ENCODE measurements at places on chromosomes 12 and 14.

DNA sequence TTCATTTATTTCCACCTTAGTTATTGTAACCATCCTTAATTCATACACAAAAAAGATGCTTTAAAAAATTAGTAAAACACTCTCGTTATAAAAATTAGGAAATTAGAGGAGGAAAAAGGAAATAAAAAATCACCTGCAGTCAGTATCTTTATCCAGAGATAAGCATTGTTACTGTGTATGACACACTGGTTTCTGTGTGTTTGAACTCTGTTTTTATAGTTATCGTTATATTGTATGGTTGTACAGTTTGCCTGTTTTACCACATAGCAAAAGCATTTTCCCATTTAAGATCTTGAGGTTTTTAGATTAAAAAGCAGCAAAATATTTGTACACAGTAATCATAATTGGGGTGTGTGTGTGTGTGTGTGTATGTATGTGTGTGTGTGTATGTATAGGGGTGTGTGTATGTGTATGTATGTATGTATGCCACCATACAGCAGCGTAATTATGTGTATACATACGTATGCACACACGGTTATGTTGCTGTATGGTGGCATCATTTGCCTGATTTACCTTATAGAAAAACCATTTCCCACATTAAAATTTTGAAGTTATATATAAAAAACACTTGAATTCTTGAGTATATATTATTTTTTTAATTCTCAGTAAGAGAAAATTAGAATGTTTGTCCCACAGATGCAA, 19.8 kb downstream of the WNK1 start:
- no peak for DNase-seq

DNA sequence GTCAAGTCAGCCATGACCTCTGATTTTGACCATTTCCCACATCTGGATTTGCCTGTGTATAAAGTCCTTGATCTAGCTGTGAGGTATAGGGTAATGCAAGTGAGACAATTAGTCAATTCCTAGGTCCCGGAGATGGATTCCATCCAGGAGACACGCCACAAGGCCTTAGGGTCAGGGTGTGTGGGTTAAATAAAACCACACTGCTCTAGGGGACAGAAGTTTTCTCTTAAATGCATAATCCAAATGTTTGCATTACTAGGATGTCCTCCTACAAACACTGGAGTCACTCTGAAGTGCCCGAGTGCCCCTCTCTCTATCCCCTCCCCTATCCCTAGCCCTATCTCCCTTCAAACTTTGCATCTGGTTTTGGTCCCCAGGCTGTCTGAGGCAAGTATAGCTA, 26.8 kb downstream of the LRIG3 start:
- no peak for DNase-seq

GRCh38 chr14:42163136-42163535, 556.5 kb downstream of the LRFN5 start:
- peak; percentile 39 for DNase-seq

DNA sequence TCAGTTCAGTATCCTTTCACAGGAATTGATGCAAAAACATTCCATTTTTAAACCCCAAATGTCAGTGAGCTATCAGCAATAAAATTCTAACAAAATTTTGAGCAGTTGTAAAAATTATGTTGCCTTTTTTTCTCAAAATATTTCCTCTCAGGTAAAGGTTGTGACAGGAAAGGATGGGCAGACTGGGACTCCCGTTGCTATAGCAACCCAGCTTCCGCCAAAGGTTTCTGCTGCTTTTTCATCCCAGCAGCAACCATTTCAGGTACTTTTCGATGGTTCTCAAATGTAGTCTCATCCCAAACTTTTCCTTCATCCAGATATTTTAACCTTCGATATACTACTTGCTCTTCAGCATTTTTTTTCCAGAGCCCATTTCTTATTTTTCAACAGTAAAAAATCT, 13.6 kb downstream of the EP400 start:
- no peak for DNase-seq

DNA sequence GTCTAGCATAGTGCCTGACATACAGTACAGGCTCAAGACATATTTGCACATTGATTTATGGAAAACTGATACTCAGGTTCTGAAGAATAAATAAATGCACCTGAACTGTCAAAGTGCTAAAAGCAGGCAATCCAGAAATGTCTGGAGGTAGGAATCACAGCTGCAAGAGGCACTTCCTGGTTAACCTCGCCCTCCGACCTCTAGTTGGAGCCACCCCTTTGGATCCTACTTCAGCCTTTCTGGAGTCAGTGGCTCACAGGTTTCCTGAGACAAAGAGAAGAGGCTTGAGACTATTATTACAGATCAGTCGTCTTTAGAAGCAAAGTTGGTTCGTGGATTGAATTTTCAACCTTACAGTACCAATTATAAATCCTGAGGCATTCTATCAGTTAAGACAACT, 13.0 kb downstream of the TCP11L2 start:
- no peak for DNase-seq

DNA sequence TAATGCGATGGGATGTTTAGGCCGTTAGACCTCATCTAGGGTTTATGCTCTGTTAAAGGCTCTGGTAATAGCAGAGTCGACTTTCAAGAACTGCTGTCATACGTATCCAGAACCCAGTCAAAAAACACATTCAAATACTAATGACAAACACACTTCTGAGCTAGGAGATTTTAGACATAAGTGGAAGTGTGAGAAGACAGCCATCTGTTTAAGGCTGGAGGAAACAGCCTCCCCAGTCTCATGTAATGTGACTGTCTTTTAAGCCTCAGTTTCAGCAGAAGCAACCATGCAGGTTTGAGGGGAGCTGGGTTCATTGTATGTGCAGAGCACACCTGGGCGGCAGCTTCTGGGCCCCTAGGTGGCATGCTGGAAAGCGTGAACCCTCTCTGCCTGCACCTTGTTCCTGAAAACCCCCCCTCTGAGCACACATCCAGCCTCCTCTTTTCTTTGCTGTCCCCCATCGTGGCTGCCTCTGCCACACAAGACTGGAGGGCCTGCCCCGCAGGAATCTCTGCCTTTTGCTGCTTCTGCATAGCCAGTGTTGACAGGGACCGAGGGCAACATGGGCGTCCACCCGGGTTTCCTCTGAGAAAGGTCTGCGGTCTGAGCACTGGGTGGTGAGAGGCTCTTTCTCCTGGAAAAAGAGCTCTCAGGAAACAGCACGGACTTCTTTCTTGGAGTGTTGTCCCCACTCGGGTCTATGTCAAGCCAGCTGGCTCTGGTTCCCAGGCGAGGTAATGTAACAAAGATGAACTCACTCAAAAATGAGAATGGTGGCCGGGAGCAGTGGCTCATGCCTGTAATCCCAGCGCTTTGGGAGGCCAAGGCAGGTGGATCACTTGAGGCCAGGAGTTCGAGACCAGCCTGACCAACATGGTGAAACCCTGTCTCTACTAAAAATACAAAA, 11.6 kb downstream of the WNT5B start:
- DNase-seq, result no peak

DNA sequence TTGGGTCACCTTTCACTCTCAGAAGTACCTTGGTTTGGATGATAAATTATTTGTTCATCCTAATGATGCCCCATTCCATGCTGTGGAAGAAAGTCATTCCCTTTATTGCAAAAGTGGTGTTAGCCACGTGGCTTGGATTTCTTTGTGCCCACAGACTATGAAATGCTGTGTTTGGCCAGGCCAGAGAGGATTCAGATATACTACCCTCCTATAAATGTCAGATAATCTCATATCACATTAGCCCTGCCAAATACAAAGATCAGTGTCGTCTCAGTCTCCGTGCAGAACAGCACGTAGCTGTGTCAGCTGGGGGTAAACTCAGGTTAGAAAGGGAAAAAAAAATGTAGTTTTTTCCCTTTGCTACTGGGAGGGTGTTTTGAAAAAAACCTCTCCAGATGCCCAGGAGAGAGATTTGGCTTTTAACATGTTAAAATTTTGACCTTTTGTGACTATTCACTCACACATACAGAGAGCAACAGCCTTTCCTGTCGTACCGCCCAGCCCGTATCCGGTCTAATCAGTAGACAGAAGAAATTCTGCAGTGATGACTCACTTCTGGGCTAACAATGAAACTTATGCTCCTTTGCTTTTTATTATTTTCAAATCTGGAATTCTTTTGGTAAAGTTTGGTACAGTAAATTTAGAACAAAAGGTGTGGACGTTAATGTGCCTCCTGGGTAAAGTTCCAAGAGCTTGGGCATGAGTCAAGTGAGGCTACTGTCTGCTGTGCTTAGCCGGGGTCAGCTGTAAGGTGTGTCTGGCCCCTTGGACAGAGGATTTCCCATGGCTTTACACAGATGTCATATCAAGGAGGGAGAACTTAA, 8.5 kb upstream of the PTPRB start:
- DNase-seq, result no peak

DNA sequence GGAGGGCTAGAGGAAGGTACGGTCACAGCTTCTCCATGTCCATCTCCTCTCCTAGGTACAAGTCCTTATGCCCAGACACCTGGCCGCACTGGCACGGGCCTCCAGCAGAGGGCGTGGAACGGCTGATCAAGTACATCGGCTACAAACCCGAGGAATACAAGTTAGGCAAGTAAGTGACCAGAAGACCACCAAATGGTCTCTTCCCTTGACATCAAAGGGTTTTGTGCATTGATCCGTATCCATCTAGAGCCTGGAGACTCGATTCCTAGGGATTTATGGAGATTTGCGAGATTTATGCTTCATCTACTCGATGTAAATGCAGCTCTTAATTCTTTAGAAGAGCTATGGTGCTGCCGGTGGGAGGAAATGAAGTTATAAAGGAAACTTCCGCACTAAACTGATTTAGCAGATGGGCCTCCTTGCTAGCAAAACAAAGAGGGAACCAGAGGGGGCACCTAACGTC, 44.2 kb downstream of the KCTD10 start:
- DNase-seq, result peak; percentile 74

DNA sequence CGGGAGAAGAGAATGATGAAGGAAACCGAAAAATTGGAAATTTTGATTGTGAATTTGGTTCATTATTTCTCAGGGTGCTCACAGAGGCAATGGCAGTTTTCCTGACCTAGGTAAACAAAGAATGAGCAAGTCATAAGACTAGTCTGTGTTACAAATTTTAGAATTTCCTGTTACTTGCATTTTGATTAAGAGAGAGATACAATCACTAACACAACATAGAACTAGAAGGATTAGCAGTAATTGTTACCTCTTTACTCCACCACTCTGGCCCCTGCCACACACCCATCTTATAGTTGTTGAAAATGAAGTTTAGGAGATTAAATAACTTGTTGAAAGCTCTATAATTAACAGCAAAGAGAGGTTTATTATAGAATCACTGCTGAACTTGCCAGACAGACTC, 62.0 kb downstream of the CATSPERB start:
- DNase-seq, result no peak

DNA sequence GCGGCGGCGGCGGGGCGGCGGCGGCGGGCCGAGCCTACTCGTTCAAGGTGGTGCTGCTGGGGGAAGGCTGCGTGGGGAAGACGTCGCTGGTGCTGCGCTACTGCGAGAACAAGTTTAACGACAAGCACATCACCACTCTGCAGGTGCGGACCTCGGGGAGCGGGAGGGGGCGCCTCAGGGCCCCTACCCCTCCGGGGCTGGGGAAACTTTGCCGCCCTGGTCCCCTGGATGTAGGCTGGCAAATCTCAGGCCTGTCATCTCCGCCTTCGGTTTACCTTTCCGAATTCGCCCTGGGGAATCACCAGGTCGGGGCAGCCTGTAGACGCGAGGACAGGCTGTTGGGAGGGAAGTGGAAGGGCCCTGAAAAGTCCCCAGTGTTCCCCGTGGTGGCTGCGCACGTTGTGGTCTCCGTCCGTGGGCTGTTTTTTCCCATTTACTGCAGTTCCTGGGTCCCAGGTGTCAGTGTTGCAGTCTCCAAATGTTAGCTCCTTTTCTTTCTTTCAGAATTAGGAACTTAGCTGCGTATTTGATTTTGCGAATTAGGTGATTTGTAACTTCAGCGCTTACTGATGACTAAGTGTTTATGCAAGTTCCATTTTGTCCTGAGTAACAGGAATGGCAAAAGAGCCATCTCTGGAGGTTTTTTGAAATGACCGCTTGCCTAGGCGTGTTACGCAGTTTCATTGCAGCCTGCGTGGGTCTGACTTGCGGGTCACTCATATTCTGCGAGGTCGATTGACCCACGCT, 656 bp downstream of the RAB21 start:
- DNase-seq, result no peak

DNA sequence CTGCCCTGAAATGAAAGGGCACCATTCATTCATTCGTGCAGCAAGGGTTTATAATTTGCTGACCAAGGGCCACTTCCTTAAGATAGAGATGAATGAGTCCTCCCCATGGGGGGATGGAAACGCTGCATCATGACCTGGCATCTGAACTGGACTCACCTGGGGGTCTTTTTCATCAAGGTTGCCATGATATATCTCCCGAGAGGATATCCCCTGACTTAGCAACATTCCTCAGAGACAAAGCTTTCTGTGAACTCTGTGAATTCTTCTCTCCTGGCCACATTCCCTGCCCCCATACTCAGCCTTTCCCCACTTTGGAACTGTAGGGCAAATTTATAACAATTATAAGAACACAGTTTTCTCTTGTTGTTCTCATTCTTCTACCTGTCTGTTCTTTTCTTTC, 30.8 kb downstream of the SRRM4 start:
- no peak for DNase-seq

DNA sequence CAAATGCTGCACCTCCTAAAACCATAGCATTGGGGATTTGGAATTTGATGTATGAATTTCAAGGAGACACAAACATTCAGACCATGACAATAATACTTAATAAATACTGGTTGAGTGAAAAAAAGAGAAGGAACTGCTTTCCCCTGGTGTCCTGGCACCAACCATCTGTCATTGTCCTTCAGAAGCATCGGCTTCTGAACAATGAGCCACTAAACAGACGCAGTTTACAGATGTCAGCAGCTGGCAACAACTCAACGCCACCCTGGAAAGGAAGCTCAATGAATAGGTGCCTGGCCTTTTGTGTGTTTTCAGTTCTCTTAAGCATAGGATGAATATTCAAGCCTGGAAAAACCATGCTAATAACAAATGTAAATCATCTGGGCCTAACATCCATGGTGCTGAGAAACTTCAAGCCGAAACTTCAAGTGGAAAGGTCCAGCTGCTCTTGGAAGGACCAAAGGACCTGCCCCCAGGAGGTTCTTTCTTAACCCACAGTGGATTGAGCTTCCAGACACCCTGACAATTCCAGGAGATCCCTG, 101.3 kb downstream of the WIF1 start:
- DNase-seq, result no peak

GRCh38 chr14:71183876-71184689, 276.8 kb downstream of the PCNX1 start:
- DNase-seq, result peak; percentile 85

All from NCI-H187 (cell line).